ENCODE measurements at places on chromosomes 12 and 14.

GRCh38 chr14:94728950-94729349, 41.0 kb downstream of the GSC start:
- DNase-seq: no peak

DNA sequence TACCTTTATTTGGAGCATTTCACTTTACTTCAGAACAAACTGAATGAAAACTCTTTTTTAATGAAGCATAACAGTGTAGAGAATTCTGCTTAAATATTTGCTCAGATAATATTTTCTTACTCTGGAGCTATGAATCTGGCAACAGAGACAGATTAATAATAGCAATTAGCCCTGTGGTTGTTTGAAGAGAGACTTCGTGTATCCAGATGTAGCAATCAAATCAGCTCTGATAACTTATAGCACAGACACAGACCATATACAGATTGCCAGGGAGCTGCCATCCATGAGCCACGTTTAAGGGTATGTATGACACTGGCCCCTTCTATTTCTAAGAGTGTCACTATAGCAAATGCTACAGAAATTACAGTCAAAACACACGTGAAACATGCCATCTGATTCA, 146.6 kb downstream of the EXOC5 start:
- no peak for DNase-seq

- no peak for DNase-seq
Observed at GRCh38 chr12:13374793-13375192, 178.3 kb downstream of the EMP1 start.

DNA sequence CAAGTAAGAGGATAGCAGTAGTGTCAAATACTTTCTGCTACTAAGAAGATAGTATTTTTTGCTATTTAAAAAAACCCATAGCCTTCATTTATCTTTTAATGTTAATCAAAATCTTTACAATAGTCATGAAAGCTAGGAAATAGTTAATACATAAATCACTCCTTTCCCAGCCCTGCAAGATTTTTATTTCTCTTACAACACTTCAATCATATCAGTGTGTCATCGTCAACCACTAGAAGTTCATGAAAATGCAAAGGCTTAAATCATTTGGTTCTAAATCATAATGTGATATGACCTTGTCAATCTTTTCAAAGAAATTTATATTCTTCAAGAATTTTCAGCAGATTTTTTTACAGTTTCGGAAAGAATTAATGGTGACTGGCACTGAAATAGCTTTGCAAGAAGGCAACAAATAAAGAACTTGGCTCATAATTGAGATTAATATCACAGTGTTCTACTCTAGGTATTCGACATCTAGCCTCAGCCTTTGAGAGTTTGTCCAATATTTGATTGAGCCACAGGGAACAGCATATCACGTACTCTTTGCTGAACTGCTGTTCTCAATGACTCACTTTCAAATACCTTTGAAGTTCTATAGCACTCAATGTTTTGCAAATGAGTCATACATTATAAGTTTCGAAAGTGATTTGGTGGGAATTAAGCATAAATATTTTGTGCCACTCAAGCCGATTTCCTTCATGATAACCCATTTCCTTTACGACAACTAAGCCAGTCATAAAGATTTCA, 384.0 kb upstream of the FOXG1 start:
- DNase-seq: no peak

GRCh38 chr14:73025544-73025943, 1.4 kb downstream of the ZFYVE1 start:
- DNase-seq: no peak

DNA sequence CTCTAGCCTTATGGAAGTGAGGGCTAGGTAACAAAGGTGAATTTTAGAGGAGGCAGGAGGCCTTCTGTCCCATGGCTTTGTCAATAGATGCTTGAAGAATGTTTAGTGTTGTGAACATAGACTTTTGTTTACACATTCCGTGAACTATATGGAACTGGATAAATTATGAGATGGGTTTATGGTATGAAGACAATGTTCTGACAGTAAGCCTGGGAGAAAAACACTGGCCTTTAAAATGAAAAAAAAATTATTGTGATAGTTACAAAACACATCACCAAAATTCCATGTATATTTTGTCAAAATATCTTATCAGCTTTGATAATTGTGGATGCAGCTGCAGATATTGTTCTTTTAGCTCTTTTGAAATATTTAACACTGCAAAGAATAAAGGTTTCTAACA, 251.5 kb upstream of the DCN start:
- no peak for DNase-seq

All from CD4-positive, alpha-beta T cell treated with Interleukin-15 for 4 hours (primary cell).